ENCODE measurements at places on chromosomes 12 and 14. TPM values are rescaled to one million over a fixed set of nuclear protein-coding genes. Genes with fewer than 3 reads are reported as not detected.

DNA sequence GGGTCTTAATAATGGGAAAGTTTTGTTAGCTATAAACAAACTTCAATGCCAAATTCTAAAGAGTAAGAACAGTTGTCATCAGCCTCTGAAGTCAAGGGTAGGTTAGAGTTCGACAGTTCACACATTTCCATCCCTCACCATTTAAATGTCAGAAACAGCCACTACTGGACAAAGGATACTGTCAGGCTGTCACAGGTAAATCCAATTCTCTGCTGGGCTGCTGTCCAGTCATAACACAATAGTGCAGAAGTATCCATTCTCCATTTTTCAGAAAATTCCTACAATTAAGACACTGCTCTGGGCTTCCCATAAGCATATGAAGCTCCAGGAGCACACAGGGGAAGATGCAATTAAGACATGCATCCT, 221.4 kb downstream of the RPS29 start:
- H3K27me3 ChIP-seq, result no peaks in the 10 kb centered on the region
- peaks cover 9% of the 10 kb centered on the region for H3K4me1 ChIP-seq
- H3K36me3 ChIP-seq, result no peaks in the 10 kb centered on the region
- no peak overlapping the region for H3K4me3 ChIP-seq
- DNase-seq, result no peak
- H3K27ac ChIP-seq, result no peak overlapping the region

GRCh38 chr14:89479802-89480201, 62.8 kb upstream of the FOXN3 start:
- H3K4me1 ChIP-seq, result no peaks in the 10 kb centered on the region
- no peaks in the 10 kb centered on the region for H3K27me3 ChIP-seq
- no peaks in the 10 kb centered on the region for H3K36me3 ChIP-seq
- no peak for DNase-seq

GRCh38 chr12:70468741-70469140, 102.7 kb downstream of the KCNMB4 start:
- no peak overlapping the region for H3K4me3 ChIP-seq
- no peaks in the 10 kb centered on the region for H3K27me3 ChIP-seq
- H3K4me1 ChIP-seq, result no peaks in the 10 kb centered on the region
- no peak for DNase-seq
- no peak overlapping the region for H3K27ac ChIP-seq

The FAM186B gene
- 0.46 TPM for total RNA-seq

The CIROP gene
- not detected for total RNA-seq

The LIN7A gene
- 9.3 TPM for total RNA-seq

The LPAR5 gene
- total RNA-seq, result 2.5 TPM

The THAP2 gene
- total RNA-seq, result 3.6 TPM

The KCNC2 gene
- total RNA-seq, result not detected

GRCh38 chr14:96062506-96062905, 23.3 kb downstream of the C14orf132 start:
- H3K4me1 ChIP-seq, result peaks cover 20% of the 10 kb centered on the region
- H3K27ac ChIP-seq, result no peak overlapping the region
- no peaks in the 10 kb centered on the region for H3K27me3 ChIP-seq
- H3K36me3 ChIP-seq, result no peaks in the 10 kb centered on the region
- DNase-seq, result no peak
- no peak overlapping the region for H3K4me3 ChIP-seq

- no peak overlapping the region for H3K4me3 ChIP-seq
- H3K27me3 ChIP-seq, result no peaks in the 10 kb centered on the region
- no peak for DNase-seq
Measured at GRCh38 chr12:20409607-20410377, 41.5 kb downstream of the PDE3A start.

DNA sequence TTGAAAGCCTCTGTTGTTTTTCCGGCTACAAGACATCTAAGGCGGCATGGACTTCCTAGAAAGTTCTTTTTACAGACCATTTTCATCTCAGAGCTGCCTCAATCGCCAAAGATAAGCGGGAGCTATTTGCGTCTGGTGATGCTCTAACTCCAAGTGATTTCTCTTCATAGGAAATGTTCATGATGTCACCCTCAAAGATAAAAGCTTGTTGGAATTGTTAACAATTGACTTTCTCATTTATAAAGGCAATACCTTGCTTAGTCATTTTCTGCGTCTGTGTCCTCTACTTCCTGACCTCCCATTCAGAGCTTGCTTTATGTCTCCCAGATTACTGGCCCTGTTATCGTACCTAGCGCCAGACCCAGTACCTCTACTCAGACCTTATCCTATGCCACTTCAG, 259.0 kb upstream of the G2E3 start:
- no peak overlapping the region for H3K27ac ChIP-seq
- DNase-seq, result no peak
- H3K4me1 ChIP-seq, result no peaks in the 10 kb centered on the region
- no peak overlapping the region for H3K4me3 ChIP-seq
